CD4-positive, alpha-beta T cell treated with Interleukin-6 at 100 ng/mL for 8 hours (primary cell): ENCODE measurements at places on chromosomes 11 and 22.

- DNase-seq, result no peak
Observed at GRCh38 chr11:115226556-115226955, 277.7 kb downstream of the CADM1 start.

- DNase-seq, result no peak
Observed at GRCh38 chr11:35316161-35316560, 103.2 kb downstream of the SLC1A2 start.

DNA sequence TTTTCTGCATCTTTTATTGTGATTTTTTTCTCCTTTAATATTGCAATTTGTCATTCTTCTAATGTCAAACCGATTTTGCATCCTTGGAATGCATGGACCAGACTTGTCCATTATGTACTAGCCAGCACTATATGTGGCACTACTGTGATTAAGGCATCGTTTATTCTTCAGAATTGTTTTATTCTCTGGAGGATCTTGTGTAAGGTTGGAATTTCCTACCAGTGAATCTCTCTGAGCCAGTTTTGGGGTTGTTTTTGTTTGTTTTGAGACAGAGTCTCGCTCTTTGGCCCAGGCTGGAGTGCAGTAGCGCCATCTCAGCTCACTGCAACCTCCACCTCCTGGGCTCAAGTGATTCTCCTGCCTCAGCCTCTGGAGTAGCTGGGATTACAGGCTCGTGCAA is 58.5 kb downstream of the IGLL5 start:
- DNase-seq, result no peak

DNA sequence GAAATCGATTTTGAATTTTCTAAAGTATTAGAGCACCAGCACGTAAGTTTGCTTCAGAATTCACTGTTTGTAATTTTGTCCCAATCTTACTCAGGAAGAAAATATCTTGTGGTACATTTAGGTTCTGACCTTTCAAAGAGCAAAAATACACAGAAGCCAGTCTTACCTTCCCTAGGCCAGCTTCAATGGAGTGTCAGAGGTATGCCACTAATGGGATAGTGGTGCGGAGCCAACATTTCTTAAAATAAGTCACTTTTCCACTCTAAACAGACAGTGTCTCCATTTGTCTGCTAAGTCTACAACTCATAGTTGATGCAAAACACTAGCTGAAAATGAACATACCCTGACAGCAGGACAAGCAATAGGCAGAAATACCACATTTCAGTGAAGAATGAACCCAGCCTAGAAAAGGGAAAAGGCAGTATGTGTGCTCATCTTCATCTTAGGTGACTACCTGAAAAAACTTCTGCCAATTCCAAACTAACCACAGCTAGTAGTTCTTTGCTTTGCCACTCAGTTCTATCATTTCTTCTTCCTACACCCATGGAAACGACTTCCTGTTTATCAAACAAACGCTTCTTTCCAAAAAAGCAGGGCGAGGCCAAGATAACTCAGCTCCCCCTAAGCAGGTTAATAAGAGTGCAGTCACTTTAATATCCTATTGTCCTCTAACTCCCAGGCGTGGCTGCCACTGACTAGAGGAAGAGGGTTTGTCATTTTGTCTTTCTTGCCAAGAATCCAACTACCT is 94.0 kb upstream of the APOA1 start:
- DNase-seq, result peak; percentile 59

DNA sequence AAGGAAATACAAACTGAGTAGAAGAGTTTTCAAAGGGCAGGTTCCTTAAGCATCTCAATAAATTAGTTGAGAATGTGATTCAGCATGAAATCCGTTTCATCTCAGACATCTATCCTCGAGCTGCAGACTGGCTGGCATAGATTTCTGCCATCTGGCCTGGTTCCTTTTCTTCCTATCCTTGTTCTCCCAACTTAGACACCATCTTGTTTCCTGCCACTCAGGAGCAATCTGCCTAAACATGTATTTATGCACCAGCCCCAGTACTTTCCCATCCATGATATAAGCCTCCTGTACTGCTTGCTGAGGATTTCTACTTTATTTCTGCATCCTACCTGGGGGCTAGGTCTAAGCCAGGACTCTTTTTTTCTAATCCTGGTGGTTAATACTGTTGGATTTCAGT is 359.1 kb upstream of the C11orf87 start:
- no peak for DNase-seq

- DNase-seq, result no peak
Observed at GRCh38 chr22:48938741-48939140, 888.9 kb downstream of the BRD1 start.
